AG04449 (cell line): ENCODE measurements at places on chromosomes 16 and 17.

DNA sequence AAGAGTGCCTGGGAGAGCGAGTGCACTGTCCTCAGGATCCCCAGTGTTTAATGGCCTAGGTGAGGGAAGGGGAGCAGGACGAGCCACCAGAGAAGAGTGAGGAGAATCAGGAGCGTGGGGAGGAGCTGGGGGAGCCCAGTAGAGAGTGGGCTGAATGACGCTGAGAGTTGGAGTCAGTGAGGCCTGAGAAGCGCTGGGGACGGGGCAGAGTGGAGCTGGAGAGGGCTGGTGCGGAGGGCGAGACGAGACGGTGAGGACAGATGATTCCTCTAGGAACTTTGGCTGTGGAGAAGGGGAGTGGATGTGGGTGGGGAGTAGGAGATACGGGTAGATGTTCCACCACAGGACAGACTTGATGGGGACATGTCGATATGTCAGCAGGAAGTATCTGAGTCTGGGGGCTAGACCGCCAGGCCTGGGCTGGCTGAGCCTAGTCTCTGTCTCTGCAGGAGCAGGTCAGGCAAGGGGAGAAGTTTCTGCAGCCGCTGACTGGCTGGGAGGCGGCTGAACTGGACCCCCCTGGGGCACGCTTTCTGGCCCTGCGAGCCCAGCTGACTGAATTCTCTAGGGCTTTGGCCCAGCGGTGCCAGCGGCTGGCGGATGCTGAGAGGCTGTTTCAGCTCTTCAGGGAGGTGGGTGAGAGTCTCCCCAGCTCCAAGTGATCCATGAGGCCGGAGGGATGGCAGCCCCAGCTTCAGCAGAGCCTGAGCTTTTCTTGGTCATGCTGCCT, 4.7 kb downstream of the PLEKHG4 start:
- no peak for DNase-seq

DNA sequence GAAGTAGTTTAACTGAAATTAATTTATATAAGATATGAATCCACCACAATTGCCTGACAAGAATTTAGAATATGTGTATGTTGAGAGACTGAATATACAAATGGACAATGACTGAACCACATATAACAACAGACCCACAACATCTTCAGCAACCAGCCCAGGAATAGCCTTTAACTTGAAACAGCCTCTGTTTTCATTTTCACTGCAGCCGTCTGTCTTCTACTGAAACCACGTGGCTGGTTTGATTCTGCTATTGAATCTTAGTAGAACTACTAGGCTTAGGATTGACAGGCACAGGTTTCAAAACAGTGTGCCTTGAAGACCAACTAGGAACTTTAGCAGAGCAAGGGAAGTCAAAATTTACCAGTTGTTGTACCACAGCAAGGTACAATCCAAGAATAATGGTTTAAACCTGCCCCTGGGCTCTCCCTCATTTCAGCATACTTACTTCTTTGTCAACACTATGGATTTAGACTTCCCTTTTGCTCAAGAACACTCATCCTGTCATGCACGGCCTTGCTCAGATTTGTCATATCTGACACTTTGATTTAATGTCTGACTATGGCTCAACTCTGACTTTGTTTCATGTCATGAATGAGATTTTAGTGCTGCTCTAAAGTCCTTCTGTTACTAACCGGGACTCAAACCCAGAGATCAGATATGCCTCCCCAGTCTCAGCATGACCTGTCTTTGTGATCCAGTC, 355.0 kb downstream of the KIF2B start:
- DNase-seq, result no peak

GRCh38 chr17:36182176-36183000, 6.0 kb upstream of the TBC1D3B start:
- DNase-seq, result no peak

- no peak for DNase-seq
Measured at GRCh38 chr16:17936766-17937402, 399.7 kb downstream of the NPIPA8 start.

GRCh38 chr16:81477697-81478693, 33.4 kb downstream of the CMIP start:
- no peak for DNase-seq

- no peak for DNase-seq
Measured at GRCh38 chr17:37305406-37305905, 70.3 kb upstream of the C17orf78 start.

DNA sequence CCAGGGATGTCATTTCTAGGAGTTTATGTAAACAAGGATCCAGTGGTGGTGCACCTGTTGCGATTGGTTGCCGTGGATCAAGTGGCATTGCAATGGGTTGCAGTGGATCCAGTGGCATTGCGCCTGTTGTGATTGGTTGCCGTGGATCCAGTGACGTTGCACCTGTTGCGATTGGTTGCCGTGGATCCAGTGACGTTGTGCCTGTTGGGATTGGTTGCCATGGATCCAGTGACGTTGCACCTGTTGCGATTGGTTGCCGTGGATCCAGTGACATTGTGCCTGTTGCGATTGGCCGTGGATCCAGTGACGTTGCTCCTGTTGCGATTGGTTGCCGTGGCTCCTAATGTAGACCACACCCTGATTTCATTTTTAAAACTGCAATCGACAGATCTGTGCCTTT, 56.2 kb upstream of the CRISPLD2 start:
- no peak for DNase-seq

GRCh38 chr16:60225541-60225940, 1491.4 kb upstream of the GOT2 start:
- no peak for DNase-seq

DNA sequence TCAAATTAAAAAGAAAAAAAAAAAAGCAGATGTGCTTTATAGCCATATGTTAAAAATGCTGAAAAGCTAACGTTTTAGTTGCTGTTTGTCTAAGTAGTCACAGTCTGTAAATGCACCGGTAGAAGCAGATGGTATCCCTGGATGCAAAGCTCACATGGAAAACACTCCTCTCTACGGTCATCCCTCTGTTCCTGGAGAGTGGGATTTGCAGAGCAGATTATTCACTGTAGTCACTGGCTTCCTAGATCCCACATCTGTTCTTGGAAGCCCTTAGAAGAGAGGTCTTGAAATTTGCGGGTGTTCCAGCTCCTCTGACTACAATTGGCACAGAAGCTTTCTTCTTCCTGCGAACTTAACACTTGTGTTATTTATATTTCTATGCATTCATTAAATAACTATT, 186.6 kb downstream of the PMP22 start:
- no peak for DNase-seq

DNA sequence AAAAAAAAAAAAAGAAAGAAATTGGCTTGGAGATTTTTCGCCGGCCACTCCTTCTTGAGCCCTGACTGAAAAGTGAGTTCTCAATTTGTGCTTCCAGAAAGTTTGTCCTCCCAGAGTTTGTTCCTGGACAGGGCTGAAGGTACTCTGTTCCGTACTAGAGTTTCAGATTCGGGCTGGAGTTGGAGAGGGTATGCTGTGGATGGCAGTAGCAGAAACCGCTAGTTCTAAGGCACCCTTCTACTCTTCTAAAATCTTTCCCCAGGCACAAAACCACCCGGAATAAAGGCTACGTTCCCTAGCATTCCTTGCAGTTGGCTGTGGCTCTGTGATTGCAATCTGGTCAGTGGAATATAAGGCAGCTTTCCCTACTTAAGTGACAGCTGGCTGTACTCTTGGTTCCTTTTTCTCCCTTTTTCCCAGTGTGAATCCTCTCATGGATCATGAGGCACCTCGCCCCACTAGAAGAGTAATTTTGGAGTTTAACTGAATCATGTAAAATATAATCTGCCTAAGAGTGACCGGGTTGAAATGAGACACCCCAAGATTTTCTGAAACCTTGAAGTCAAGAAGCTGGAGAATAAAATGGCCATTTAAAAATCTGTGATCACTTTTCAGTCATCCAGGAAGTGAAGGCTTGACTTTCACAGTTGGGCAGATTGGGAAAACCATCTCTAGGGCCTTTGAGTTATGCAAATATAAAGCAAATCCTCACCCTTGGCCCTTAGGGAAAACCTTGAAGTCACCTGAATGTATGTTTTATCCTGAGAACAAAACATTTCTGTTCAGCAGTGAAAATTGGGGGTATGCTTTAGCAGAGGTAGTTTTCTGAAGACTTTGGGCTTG, 901 bp upstream of the HEATR6 start:
- DNase-seq, result no peak

- DNase-seq, result no peak
Measured at GRCh38 chr16:88977018-88977811, at the start of gene CBFA2T3. Gene CBFA2T3, minus strand, starts transcription at chr16:88977207. Its CDS starts 400 bp downstream, at chr16:88976807.

- DNase-seq, result no peak
Measured at GRCh38 chr16:72800524-72801161, 247.3 kb downstream of the ZFHX3 start.

DNA sequence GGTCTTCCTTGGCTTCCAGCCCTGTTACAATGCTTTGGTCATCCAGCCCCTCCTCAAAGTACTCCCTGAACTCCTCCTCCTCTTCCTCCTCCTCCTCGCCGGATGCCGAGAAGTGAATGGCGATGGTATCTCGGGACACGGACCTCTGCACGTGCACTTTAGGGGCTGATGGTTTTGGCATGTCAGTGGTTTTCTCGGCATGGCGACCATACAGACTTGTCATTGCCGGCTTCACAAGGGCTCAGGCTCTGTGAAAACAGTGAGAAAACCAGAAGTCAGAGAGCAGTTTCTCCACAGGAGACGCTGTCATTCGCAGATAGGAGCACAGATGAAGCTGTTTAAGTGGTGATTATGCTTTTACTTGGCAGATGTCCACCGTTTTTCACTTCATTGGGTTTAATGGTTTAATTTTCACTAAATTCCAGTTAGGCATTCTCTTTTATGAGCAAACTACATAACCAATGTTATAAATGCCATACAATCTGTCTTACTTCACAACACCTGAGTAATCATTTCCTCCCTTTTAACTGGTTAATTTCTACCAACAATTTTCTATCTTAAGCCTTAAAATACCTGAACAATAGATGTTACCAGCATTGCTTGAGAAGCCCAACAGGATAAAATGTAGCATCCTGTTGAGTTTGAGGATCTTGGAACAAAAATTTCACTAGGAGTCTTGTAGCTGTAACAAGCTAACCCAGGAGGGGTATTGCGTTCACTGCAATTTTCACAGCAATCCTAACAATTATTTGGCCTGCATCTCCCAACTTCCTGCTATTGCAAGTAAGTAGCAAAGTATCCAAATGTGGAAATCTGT, 48.9 kb downstream of the TEX2 start:
- no peak for DNase-seq

DNA sequence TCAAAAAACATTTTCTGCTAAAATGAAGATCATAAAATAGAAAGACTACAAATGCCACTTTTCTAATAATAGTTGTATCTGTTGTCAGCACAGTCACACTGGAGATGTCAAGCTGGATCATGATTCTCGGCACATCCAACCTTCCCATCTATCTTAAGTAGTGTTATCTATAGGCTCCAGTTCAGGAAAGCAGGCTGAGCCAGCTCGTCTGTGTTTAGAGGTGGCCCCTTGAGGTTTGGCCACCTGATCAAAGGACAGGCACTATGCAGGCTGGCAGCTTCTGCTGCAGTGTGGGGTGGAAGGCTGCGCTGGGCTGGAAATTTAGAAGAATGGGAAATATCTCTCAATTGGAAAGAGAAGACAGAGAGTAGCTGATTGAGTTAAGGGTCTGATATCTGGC, 32.4 kb downstream of the SMYD4 start:
- DNase-seq, result no peak

DNA sequence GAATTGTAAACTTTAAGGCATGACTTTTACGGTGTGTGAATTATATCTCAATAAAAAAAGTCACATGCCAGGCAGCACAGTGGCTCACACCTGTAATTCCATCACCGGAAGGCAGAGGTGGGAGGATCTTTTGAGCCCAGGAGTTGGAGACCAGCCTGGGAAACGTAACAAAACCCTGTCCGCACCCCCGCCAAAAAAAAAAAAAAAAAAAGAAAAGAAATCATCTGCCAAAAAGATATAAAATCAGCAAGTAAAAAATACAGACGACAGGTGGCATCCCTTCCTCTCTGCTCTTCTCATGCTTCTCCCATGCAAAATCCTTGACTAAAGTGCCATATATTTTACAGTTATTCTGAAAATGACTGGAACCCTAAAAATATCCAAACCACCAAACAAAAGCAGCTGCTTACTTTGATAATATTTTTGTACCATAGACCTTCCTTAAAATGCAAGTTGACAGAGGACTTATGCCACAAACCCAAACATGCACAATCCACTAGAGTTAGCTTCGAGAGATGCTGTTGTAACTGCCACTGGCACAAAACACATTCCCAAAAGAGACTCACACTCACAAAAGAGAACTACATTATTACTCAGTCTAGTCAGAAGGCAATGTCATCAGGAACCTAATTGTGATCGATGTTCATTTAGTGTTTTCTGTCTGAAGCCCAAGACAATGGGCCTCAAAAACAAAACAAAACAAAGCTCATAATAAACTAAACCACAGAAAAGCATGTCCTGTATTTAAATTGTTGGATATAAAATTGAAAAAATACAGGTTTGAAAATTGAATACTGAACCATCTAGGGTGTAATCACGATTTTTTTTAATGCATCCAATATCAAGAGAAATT, 2.4 kb downstream of the CRLF3 start:
- no peak for DNase-seq

DNA sequence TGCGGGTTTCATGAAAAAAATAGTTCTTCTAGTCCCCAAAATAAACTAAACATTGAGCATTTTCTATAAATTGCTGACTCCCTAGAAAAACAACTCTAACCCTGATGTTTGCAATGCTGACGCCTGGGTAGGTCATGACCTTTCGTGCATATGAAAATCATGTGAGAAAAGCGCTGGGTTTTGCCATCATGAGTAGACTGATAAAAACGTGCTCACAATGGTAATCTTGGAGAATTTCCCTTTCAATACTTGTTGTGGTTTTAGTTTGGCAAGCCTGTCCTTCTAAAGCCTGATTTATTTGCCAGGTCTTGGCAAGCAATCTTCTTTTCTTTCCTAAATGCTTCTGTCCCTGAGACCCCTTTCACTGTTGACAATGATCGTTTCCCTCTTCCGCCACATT, 4.0 kb upstream of the CLEC10A start:
- DNase-seq, result no peak

GRCh38 chr17:82840431-82840831, 609 bp upstream of the ZNF750 start:
- DNase-seq, result no peak

- no peak for DNase-seq
Measured at GRCh38 chr17:383771-384621, 31.4 kb upstream of the RPH3AL start.

GRCh38 chr16:68731637-68732036, 5.5 kb upstream of the CDH1 start:
- DNase-seq, result no peak

DNA sequence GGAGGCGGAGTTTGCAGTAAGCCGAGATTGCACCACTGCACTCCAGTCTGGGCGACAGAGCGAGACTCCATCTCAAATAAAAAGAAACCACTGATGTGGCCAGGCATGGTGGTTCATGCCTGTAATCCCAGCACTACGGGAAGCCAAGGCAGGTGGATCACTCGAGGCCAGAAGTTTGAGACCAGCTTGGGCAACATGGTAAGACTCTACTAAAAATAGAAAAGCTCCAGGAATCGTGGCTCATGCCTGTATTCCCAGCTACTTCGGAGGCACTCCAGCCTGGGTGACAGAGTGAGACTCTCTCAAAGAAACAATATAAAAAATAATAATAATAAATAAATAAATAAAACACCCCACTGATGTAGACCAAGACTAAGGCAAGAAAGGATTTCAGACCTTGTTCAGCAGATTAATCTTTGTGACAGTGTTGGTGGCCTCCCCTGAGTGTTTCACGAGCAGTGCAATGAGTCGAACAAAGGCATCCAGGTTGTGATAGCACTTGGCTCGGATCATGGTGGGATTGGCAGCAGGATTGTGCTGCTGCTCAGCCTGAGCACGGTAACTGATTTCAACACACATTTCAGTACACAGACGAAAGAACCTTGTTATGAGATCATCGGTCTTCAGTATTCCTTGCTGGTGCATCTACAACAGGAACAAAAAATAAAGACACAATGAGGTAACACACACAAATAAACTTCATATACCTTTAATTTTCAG, 18.6 kb downstream of the SETD6 start:
- no peak for DNase-seq
